ENCODE measurements at places on chromosomes 11 and 22.
A peak's percentile ranks its signal among the peaks of the same experiment; 100 is the strongest.

GRCh38 chr11:61543606-61544306 is 35.2 kb downstream of the LRRC10B start:
- no peak for DNase-seq

DNA sequence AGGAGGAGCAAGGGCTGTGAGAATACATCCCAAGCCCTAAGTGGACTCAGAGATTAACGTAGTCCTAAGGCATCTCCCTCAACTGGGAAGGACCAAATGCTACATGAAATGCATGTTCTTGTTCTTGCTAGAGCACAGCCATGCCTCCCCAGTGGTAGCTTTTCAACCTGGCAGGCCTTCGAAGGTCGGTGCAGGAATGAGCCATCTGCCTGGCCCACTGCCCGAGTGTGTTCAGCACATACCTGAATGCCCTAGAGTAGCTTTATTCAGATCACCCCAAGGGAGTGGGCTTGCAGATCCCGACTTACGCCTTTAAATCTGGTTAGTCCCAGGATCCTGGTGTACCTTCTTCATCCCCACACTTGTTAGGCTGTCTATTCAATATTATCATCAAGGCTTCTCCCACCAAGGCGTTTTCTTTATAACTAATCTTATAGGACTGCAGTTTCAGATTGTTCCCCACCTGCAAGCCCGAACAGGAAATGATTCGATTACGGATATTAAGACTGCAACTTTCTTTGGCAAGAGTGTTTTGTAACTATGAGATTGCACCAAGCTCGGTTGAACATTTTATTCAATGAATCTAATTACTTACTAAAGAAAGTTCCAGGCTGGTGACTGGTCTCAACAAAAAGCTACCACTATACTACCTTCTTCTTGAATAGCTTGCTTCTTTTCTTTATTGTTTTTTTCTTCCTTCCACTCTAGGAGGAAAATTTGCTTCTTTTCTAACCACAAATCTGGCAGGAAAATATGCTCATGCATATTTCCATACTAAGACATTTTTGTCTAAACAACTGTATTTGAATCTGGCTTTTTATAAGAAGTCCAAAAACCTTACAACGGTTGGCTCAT is 115.6 kb downstream of the SGSM3 start:
- no peak for DNase-seq

- DNase-seq, result no peak
Measured at GRCh38 chr11:124928942-124929665, 6.7 kb downstream of the HEPACAM start.

DNA sequence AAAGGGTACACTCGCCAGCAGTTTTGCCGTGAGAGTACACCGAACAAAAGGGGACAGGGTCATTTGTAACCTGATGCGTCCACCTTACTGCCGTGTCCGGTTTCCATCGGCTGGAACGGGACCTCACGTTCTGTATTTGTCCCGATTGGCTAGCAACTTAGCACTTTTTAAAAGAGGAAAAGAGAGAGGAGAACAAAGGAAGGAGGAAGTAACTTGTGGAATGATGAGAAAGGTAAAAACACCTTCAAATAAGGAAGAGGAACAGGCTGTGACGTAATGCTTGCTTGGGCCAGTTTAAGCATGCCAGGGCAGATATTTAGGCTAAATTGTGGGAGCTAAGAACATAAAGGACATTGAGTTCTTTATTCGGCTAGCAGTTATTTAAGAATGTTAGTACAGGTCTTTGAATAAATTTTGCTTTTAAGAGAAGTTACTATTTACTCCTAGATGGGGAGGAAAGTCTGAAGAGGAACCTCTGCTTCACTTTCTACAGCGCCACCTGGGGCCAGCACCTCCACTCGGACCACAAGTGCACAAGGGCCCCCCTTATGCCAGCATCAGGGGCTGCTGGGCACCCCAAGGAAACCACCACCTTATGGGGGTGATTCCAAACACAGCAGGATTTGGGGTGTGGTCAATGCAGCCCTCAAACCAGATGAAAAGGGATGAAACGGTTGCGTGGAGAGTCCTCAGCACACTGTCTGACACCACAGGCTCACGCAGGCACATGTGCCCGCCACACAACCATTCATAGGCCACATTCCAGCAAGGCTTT is 5.8 kb downstream of the ARSA start:
- no peak for DNase-seq

- DNase-seq, result no peak
Measured at GRCh38 chr11:80041136-80042000, 600.5 kb upstream of the TENM4 start.

- no peak for DNase-seq
Measured at GRCh38 chr11:86395061-86395551, 20.4 kb downstream of the CCDC81 start.

DNA sequence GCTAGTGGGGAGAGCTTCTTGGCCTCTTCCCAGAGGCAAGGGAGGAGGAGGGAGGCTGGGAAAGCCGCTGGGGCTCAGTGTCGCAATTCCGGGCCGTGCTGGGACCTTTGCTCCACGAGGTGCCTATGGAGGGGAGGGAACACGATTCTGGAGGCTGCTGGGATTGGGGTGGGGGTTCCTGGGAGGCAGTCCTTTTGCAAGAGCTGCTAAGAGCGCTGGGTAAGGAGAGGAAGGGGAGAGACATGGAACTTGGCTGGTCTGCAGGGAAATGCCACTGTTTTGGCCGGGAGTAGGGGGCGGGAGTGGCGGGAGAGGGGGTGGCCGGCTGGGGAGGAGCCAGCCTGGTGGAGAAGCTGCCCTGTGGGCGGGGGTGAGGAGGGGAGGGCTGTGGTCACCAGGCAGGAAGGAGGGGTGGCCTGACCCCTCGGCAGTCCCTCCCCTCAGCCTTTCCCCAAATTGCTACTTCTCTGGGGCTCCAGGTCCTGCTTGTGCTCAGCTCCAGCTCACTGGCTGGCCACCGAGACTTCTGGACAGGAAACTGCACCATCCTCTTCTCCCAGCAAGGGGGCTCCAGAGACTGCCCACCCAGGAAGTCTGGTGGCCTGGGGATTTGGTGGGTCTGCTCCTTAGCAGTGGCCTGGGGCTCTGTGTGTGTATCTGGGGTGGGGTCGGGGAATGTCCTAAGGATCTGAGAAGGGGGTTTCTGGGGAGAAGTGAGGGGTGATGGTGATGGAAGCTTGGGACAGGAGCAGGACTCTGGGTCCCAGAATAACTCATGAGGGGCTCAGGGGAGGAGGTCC is at the start of gene NR1H3:
TSS of gene NR1H3 (plus strand) at position 480 of the 800 bp plus-strand sequence. CDS start 1,221 bp downstream, outside the sequence.
- no peak for DNase-seq

DNA sequence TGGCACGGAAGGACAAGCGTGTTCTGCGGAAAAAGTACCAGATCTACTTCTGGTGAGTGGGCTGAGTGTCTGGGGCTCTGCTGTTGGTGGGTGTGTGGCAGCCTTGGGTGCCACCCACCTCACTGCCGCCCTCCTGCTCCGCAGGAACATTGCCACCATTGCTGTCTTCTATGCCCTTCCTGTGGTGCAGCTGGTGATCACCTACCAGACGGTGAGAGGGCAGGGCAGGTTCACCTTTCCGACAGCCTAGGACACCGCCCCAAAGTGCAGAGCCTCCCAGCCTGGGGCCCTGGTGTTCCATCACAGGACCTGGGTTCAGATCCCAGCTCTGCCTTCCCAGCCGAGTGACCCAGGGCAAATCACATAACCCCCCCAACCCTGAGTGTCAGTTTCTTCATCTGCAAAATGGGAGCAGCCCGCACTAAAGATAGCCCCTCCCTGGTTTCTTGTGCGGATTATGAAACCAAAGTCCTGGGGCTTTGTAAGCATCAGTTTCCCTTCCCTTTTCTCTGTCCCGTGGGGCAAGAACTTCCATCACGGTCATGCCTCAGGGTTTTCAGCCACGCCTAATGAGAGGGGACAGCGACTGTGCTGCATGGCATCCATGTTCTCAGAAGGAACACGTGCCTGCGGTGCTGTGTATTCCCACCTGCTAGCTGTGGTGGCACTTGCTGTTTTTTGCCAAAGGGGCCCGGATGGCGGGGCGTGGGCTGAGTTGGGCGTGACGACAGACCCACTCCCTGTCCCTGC is 9.8 kb upstream of the TAGLN start:
- no peak for DNase-seq

- DNase-seq, result no peak
Measured at GRCh38 chr11:61776561-61777075, 15.8 kb downstream of the TMEM258 start.

- peak; percentile 82 for DNase-seq
Measured at GRCh38 chr11:65386307-65387140, at the start of gene FRMD8. FRMD8 (plus strand) TSS chr11:65386637; CDS start chr11:65387037, 400 bp downstream.

GRCh38 chr22:48825802-48826520 is 1001.7 kb downstream of the BRD1 start:
- no peak for DNase-seq

DNA sequence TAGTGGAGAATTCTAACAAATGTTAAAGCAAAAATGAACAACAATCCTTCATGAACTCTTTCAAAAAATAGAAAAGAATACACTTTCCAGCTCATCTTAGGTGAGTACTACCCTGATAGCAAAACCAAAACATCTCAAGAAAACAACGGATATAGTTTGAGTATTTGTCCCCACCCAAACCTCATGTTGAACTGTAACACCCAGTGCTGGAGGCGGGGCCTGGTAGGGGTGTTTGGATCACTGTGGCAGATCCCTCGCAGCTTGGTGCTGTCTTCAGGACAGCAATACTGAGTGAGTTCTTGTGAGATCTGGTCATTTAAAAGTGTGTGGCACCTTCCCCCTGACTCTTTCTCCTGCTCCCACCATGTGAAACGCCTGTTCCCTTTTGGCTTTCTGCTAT is 27.0 kb downstream of the NCAPD3 start:
- DNase-seq, result no peak

DNA sequence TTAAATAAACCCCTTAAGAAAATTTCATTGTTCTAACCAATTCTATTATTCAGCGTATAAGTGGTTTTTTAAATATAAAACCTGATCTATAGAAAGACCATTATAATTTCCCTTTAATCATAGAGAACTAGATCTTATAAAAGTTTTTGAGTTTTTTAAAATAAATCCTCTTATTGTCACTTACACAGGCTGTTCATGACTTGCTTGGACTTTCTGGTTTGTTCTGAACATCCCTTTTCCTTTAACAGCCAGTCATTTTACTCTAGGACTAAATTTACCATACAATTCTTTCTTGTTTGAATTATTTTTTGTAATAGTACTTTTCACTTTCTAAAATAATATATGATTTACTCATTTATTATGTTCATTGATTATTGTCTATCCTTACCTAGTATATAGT is 4.7 kb downstream of the NXPE2 start:
- DNase-seq, result no peak

- DNase-seq, result no peak
Measured at GRCh38 chr11:105582497-105582896, 27.4 kb upstream of the GRIA4 start.

- DNase-seq, result no peak
Measured at GRCh38 chr11:100851584-100852152, 164.6 kb downstream of the ARHGAP42 start.

GRCh38 chr22:43706151-43706550 is 106.0 kb downstream of the EFCAB6 start:
- DNase-seq, result no peak

DNA sequence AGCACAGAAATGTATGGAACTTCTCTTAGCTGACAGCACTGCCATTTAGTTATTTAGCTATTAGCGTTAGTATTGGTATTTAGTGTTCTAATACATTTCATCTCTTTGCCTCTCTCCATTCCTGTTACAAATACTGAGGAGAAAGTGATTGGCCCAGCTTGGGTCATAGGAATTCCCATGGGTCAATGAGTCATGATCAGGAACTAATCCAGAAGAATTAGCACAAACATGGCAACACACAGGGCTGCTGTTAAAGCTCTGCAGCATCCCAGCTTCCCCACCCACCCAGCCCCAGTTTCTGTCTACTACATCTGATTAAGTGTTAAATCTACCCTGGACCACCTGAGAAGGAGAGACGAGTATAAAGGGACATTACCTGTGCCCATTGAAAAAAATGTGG is 36.1 kb downstream of the PDGFD start:
- no peak for DNase-seq

GRCh38 chr11:119056421-119056999 is 495 bp downstream of the HYOU1 start:
- peak; percentile 25 for DNase-seq

DNA sequence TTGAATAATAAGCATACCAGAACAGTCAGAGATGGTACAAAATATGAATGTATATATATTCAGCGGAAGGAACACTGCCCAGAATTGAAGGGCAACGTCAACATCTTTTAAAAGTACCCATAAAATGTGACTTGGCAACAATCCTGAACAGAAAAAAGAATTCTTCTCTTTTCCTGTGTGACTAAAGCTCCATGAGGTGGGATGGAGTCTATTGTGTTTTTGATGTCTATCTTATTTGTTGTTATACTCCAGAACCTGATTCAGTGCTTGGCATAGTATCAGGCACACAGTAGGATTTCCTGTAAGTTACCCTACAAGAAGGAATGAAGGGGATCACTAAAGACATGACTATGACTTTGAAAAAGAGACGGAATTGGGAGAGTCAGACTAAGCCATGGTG is 10.3 kb downstream of the LDLRAD3 start:
- DNase-seq, result no peak

DNA sequence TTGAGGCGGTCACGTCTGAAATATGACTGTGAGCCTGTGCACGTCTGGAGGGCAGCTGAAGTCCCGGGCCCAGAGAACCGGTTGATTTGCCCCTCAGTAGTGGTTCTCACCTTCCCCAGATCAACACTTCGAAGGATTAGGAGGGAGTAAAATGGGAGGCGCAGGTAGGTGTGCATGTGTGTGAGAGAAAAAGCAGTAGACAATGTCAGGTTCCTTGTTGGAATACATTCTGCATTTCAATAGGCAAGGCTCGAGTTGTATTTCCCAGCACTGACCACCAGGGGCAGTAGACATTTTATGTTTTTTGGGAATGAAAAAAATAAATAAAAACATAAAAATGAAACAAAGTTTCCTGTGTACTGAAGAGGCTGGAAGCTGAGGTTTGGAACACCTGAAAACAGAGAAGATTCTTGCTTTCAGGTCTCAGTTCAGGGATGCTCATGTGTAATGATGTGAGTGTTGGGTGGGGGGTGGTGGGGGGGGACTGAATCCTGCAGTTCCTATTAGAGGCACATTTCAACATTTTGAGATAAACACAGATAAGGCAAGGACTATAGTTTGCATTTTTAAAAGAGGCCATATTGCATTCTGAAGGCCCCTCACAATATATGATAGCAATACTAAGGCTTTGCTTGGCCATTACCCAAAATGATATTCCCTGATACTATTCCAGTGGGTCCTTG is 333.9 kb downstream of the CADM1 start:
- DNase-seq, result no peak

DNA sequence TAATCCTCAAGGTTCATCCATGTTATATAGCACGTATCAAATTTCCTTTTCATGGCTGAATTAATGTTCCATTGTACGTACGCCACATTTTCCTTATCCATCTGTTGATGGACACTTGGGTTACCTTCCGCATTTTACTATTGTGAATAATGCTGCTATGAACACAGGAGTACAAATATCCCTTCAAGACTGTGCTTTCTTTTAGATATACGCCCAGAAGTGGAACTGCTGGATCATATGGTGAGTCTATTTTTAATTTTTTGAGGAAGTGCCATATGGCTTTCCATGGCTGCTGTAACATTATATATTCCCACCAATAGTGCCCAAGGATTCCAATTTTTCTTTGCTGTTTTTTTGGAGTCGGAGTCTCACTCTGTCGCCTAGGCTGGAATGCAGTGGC is 6.0 kb downstream of the MRPL40 start:
- no peak for DNase-seq
